ENCODE measurements at places on chromosomes 7 and 10.

DNA sequence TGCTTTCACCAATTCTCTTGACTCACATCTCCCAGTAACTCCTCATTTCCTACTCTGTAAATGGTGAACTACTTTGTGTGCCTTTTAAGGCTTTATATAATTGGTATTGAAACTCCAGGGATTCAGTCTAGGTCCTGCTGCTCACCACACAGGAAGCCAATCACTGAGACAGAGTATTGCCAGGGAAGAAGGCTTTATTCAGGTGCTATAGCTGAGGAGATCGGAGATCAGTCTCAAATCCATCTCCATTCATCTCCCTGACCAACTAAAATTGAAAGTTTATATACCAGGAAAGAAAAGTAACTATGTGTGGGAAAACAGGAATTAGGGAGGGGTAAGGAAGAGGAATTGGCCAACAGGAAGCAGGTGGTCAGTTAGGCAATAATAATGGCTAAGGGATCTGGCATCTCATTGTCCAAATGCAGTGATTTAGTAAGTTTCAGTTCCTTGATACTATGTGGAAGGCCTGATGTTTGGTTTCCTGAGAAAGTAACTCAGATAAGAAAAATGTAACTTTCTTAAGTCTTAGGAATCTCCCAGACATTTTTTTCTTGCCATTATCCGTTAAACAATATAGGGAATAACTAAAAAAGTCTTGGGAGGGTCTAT is 10.2 kb upstream of the SDHAF3 start:
- DNase-seq = no peak

- DNase-seq = peak; percentile 88
Observed at GRCh38 chr7:8217200-8218068, 44.5 kb downstream of the ICA1 start.

DNA sequence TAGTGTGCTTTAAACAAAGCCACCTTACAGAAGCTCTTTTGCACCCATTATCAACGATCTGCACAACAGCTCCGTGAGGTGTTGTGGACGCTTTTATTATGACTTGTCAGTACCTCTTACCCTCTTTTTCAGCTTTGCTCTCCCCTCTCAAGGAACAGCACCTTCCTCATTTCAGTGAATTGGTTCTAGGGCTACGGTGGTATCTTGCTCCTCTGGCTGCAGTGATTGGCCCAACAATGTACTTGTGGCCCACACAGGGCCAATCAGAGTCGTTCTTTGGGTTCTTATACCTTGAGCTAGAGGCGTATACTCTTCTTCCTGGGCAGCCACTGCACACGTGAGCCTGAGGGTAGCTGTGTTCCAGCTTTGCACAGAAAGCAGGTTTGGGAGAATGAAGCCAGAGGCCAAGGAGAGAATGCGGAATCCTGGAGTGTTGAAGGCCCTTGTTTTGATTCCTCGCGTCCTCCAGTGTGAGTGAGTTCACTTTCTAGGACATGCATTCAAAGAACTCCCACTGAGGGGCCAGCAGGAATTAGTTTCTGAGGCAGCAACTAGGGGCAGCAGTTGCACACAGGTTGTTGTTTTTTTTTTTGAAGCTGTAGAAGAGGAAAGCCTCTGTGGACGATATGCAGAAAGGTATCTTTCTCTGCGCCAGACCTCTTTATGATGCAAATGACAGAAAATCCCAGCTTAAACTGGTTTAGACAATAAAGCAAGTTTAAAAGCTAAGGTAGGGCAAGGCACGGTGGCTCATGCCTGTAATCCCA is 49.8 kb upstream of the PDZD8 start:
- no peak for DNase-seq

GRCh38 chr7:72182036-72182435 is 230.1 kb downstream of the CALN1 start:
- no peak for DNase-seq

DNA sequence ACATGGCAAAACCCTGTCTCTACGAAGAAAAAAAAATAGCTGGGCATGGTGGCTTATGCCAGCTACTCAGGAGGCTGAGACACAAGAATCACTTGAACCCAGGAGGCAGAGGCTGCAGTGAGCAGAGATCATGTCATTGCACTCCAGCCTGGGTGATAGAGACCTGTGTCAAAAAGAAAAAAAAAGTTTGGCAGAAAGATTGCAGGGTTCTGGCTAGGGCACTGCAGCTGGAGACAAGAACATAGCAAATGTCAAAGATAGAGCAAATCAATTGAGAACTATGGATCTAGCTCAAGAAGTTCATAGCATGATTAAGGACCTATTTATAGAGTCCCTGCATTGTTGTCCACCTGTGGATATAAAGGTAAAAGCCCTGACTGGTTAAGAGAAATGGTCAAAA is 79.5 kb downstream of the CACNA2D1 start:
- DNase-seq = no peak

- DNase-seq = no peak
Observed at GRCh38 chr10:79496896-79497295, 15.4 kb upstream of the EIF5AL1 start.

- no peak for DNase-seq
Observed at GRCh38 chr7:149355390-149356048, 93.5 kb downstream of the ZNF783 start.

DNA sequence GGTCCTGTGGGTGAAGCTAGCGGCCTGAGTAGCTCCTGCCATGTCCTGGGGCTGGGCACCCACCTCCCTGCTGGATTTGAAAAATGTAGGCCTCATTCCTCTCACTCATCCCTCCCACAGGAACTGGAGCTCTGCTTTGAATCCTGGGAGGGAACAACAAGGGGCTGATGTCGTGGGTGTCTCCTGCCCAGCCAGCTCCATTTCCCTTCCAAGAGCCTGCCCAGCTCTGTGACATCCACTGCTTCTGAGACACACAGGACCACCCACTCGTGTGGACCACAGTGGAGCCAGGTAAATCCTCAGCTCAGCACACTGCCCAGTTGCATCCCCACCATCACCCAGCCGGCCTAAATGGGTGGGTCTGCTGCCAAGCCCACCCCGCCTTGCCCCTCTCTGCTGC is 579.2 kb downstream of the GRID1 start:
- no peak for DNase-seq

DNA sequence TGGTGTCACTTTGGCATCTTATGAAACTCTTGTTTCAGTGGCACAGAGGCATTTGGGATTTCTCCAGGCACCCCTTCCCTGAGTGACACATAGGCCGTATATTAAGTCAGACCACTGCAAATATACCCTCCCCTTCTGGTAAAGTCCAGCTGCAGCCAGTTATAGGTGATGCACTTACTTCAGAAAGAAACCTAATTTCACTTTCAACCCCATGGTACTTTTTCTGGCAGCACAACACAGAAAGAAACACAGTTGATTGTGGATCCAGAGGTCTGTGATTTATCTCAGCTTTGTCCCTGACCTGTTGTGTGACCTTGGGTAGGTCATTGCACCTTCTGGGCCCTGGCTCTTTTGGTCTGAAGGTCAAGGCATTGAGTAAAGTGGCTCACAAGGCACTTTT is 173.2 kb downstream of the BUB3 start:
- DNase-seq = no peak

- DNase-seq = no peak
Observed at GRCh38 chr10:93598157-93598556, 2.9 kb downstream of the RBP4 start.

DNA sequence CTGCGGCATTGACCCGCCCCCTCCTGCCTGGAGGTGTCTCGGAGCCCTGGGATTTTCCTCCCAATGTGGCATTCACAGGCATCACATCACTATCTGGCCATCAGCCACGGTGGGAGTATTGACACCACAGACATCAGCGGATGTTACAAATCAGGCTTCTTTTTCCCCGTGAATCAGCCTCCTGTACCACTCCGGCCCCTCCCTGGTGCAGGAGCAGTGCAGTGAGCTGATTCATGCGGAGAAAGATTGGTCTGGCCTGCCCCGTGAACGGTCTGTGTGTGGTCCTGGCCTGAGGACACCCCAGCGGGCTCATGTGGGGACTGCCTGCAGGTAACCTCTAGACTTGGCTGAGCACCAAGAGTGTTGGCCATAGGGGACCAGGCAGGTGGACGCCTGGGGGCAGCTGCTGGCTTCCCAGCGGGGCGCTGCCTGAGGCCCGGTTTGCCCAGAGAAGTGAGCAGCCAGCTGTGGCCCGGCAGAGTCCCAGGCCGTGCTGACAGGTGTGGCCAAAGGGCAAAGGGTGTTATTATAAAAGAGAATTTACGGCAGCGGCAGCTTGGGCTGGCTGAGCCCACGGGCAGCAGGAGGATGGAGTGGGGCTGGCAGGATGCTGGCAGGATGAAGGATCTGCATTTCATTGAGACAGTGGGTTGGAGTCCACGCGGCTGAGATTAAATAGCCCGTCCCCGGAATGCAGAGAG is 32.1 kb upstream of the GNA12 start:
- no peak for DNase-seq

GRCh38 chr7:51312951-51313737 is 3.5 kb downstream of the COBL start:
- DNase-seq = no peak

DNA sequence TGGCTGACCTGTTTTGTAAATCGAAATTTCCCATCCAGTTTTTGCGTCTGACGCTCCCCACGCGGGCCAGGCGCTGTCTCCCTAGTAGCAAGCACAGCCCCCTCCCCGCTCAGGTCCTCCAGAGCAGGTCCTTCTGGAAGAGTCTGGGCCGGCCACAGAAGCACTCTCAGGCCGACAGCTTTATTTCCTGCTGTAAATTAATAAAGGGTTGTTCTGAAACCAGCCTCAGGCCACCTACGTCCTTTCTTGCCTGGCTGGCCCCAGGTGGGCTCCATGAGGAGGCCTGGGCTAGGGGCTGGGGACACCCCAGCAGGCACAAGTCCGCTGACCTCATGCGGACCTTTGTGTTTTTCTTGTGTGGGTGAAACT is 35.2 kb downstream of the CAMK2B start:
- no peak for DNase-seq

GRCh38 chr7:98212532-98213041 is 1.3 kb downstream of the BHLHA15 start:
- DNase-seq = no peak

GRCh38 chr10:120098232-120098930 is 205.9 kb downstream of the SEC23IP start:
- no peak for DNase-seq

GRCh38 chr7:133853706-133854276 is 273.3 kb upstream of the LRGUK start:
- peak; percentile 88 for DNase-seq

DNA sequence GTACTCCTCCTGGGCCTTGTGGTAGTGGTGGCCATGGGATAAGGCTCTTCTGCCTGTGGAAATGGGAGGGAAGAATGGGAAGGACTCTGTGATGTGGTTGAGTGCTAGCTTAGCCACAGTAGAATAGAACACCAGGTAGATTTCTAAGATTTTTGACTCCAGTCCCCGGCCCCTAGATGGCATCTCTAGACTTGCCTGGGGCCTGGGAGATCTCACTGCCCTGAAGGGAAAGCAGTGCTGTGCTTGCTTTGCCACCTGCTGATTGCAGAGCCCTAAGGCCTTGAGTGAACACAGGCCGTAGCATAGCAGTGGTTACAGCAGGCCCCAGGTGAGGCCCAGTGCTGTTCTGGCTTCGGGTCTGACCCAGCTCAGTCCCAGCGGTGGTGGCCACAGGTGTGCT is 252.0 kb downstream of the TCF7L2 start:
- DNase-seq = no peak

DNA sequence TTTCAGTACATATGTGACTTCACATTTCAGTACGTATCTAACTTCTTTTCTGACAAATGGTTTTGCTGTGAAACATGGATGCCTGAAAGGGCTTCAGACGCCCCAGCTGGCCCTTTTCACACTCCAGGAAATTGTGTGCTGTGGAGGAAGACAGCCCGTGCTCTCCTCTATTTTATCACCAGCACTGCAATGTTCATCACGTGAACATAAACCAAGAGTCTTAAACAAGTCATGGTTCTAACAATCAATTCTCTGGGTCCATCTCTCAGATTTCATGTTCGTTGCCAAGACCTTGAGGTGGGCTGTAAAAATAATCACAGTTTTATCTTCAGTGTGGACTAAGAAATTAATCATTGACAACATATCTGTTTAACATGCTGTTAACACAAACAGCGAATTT is 141.2 kb downstream of the WDR37 start:
- no peak for DNase-seq

DNA sequence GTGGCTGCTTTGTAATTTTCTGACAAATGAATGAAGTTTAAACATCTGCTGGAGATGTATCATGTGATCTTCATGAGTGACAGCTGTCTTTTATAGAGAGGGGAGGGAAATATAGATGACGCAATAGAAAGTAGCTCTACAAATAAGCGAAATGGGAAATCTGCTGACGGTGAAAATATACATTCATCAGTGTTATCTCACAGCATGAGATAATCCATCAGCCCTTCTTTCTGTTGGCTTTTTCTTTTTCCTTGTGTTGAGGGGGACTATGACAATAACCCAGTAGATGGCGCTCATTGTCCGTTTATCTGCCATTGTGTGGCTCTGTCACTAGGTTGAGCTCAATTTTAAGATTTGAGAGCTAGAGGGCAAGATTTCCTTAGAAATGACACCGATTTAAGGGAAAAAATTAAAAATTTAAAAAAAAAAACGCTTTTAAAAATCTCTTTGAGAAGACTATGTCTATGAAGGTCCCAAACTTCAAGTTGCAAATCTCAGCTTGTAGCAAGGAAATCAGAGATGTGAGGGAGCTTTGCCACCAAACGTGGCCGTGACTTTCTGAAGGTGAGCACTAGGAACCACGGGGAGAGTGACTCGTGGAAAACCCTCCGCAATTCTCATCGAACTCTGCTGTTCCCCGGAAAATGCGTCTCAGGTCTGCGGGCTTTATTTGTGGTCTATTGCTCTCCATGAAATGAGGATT is 114.6 kb upstream of the SFMBT2 start:
- DNase-seq = peak; percentile 2

DNA sequence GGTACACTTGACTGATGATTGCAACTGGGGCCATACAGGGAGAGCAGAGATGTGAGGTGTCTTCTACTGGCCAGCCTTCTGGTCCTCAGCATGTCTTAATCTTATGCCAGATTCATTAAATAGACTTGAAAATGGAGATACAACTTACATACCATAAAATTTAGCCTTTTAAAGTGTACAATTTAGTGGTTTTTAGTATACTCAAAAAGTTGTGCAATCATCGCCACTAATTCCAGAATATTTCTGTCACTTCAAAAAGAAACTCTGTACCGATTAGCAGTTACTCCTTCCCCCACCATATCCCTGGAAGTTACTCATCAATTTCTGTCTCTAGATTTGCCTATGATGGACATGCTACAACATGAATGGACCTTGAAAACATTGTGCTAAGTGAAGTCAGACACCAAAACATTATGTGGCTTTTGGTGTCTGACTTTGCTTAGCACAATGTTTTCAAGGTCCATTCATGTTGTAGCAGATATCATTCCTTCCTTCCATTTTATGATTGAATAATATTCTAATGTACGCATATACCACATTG is 53.0 kb downstream of the SH2D4B start:
- no peak for DNase-seq
